ENCODE measurements at places on chromosomes 1 and 21.
A peak's percentile ranks its signal among the peaks of the same experiment; 100 is the strongest.

DNA sequence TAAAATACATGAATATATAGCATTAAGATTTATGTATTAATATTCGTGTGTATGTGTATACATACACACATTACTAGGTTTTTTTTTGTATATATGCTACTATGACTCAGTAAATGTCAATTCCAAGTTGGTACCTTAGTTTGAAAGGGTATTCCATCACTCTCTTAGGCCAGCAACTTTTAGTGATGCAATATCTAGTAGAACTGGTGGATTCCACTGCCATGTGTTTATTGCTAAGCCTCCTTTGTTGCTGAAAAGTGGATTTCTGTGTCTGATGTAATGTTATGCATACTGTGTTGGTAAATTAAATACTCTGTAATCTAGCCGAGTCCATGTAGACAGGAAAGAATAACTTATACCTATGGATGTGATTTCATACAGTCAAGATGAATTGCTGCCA is 16.9 kb upstream of the COL11A1 start:
- DNase-seq, result peak; percentile 90

- peak; percentile 19 for DNase-seq
Observed at GRCh38 chr21:42624095-42624790, 29.2 kb upstream of the PDE9A start.

DNA sequence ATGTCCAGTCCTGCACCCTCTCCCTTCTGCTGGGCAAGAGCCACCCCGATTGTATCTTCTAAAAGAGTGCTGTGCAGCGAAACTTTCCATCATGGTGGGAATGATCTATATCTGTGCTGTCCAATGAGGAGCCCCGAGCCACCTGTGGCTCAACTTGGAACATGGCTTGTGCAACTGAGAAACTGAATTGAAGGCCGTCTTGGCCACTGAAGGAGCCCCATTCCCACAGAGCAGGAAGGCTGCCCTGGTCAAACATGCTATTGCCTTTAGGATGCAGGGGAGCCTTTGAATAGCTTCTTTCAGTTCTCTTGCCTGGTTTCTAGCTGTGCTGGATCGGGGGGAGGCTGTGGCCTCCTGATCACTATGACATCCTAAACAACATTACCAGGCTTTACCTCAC is 427.6 kb downstream of the SETD4 start:
- DNase-seq, result no peak

- DNase-seq, result peak; percentile 98
Observed at GRCh38 chr1:63731117-63732043, 42.4 kb upstream of the ROR1 start.

- DNase-seq, result peak; percentile 42
Observed at GRCh38 chr21:45979141-45979631, 2.4 kb upstream of the COL6A1 start.

- DNase-seq, result no peak
Observed at GRCh38 chr21:21631961-21632360, 633.8 kb downstream of the NCAM2 start.

- no peak for DNase-seq
Observed at GRCh38 chr1:194538453-194538852, 1352.0 kb upstream of the B3GALT2 start.

- DNase-seq, result no peak
Observed at GRCh38 chr21:39510240-39510639, 58.5 kb downstream of the SH3BGR start.

- DNase-seq, result no peak
Observed at GRCh38 chr1:213409971-213410370, 358.9 kb downstream of the RPS6KC1 start.

DNA sequence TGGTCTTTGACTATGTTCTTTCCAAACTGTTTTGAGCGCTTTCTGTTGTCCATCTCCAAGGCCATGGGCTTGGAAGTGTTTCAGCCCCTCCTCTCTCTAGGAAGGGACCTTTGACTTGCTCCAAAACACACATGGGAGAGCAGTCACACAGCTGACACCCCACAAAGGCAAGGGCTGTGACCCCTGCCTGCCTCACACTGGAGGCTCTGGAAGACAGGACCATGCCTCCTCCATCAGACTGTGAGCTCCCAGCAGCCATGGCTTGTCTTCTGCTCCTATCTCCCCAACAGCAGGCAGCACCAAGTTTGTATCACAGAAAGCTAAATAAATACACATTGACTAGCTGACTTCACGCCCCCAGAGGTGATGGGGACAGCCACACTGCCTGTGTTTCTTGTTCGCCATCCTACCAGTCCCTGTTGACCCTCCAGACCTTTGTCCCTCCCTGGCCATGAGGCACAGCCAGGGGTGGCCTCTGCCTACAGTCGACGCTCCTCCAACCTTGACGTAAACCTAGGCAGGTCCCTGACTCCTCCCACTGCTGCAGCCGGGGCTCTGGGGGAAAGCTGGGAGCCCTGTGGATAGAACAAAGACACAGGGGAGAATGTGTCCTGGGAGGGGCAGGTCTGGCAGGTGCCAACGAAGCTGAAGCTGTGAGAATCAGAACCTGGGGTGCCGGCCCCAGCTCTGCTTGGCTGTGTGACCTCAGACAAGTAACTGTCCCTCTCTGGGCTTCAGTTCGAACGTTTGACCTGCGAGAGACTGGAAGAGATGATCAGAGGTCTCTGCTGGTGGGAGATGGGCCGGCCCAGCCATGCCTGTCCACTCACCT is 4.8 kb downstream of the PLA2G2F start:
- DNase-seq, result no peak

DNA sequence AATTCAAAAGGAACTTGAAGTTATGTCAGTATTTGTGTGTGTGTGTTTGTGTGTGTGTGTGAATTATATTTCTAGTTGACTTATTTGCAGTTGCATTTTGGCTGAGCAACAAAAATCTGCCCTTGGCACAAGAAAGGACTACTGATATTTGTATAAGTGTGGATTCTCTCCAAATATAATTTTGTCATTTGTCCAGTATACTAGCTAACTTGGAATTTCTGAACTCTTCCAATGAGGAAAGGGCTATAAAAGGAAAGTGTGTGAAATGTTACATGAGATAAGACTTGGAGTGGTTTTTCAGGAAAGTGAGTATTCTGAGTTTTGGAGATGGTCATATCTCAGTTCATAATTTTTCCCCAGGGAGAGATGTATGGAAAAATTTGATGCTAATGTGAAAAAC is 1384.1 kb upstream of the B3GALT2 start:
- no peak for DNase-seq

DNA sequence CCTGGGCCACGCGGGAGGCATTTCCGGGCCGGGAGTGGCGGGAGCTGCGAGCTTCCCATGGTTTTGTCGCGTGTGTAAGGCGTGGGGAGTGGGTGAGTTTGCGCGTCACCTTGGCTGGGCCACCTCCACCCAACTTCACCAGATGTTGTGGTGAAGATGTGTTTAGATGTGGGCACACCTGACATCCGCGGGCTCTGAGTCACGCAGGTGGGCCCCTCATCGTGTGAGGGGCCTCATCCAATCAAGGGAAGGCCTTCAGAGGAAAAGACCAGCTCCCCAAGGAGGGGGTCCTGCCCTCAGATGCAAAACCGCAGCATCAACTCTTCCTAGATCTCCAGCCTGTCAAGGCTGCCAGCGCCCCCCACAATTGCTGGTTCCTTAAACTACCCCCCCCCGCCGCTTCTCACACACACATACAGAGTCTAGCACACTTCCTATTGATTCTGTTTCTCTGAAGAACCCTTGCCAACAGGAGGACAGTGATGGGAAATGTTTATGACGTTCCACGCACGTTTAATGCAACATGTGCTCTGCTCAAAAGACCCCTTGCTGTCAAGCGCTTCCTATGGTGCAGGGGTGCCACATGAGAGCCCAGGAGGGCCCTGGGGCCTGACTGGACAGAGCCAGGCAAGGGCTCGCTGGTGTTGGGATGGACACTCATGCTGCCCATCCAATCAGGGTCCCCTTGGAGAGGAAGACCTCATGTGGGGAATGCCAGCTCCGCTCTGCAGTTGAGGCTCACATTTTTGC is 11.9 kb downstream of the ACTRT2 start:
- DNase-seq, result no peak

- peak; percentile 22 for DNase-seq
Observed at GRCh38 chr1:37647281-37647680, 12.6 kb upstream of the RSPO1 start.

- peak; percentile 80 for DNase-seq
Observed at GRCh38 chr1:86640161-86640670, 64.2 kb upstream of the SH3GLB1 start.

DNA sequence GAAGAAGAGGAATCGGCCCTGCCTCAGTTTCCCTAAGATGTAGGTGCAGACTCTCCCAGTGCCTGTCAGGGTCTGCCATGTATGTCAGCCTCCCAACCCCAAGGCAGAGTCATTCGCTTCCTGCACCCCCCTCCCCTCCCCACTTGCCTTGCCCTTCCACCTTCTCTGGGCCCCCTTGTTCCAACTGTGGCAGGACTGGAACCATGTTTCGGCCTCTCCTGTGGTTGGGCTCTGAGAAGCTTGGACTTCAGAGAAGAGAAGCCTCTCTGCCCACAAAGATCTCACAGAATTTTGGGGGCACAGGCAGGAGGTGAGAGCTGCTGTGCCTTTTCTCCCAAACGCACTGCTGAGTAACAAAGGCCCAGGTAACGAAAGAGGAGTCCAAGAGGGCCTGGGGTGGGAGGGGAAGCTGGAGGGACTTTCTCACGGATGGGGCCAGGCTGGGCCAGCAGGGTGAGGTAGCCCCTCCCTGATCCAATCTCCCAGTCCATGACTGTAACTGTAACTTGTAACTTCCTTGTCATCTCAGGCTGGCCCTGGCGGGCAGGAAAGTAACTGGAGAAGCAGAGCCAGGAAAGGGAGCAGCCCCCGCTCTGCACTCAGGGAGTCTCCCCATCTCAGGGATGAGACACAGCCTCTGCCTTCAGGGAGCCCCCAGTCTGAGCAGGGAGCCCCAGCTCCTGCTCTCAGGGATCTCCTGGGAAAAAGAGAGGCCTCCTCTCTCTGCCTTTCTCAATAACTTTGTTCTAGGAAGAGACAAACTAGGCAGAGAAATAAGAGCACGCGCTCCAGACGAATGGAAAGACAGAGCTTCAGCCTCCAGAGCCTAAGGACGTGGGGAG is 11.3 kb downstream of the CRABP2 start:
- DNase-seq, result no peak

GRCh38 chr1:11377001-11377583 is 101.9 kb upstream of the DISP3 start:
- DNase-seq, result no peak

DNA sequence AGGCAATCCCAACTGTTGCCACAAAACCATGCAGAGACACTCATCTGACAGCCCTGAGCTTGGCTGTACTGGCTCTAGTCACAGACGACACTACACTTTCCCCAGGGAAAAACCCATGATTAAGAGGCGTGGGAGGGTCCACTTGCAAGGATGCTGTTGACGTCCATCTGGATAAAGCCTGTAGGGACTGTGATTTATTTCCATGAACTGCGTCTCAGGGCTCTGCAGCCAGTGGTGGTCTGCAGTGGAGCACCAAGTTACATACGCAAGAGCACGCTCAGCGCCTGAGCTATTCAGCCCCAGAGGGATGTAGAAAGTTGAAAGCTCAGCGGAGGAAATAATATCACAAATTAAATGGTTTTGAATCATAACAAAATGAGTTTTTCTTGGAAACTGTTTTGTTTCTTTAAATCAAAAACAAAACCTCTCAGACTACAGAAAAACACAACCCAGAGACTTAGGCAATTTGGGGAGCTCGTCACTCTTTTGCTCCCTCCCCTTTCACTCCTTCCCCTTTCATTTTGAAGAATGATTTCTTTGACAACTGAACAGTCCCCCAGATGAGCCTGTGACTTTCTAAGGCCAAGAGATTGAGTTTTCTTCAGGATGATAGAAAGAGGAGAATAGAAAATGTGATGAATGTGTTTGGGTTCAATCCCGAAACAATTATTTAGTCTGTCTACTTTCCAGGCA is 71.2 kb downstream of the NGF start:
- peak; percentile 45 for DNase-seq

DNA sequence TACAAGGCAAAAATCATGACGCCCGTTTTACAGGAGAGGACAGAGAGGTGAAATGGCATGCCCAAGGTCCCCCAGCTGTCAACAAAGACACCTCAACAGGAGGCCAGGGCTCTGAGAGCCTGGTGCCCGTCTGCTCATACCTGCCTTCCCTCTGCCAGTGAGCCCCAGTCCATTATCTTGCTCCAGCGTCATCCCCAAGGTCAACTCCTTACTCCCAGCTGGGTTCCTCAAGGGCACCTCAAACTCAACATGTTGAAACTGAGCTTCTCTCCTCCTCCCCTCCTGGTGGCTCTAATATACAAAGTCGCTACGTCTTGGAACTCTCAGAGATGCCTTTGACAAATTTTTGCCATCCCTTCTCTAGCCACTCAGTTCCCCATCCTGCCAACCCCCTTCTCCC is 3.2 kb downstream of the PBXIP1 start:
- no peak for DNase-seq

GRCh38 chr1:30969903-30970302 is 61.3 kb upstream of the SDC3 start:
- DNase-seq, result no peak

GRCh38 chr1:230575886-230576500 is 66.3 kb upstream of the COG2 start:
- no peak for DNase-seq

DNA sequence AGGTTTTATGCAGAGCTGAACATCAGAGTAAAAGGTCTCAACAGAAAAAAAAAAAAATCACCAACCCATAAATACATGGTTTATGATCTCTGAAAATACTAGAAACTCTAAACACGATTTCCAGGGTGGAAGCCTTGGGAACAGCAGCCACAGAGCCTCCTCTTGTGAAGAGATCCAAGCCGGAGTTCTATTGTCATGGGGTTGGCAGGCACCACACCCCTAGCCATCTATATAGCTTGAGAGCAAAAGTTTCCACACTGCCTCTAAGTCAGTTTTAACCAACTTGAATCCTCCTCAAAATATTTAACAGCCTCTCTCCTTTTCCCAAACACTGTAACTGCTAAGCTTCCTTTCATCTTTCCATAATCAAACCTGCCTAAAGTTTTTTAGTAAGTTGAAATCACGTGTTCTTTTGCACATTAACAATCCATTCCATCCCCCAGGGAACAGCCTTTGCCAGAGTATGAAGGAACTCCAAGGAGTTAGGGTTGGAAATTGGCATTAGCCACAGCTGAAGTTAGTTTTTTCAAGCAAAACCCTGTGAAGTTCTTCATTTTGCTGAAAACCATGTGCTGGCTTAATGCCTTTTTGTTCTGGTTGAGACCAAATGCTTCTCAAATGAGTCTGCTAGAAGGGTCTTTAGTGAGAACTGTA is 13.8 kb upstream of the SEC16B start:
- DNase-seq, result no peak

- DNase-seq, result peak; percentile 26
Observed at GRCh38 chr1:162756523-162756922, 34.0 kb upstream of the HSD17B7 start.

GRCh38 chr1:94592571-94592920 is 51.0 kb upstream of the F3 start:
- DNase-seq, result no peak

DNA sequence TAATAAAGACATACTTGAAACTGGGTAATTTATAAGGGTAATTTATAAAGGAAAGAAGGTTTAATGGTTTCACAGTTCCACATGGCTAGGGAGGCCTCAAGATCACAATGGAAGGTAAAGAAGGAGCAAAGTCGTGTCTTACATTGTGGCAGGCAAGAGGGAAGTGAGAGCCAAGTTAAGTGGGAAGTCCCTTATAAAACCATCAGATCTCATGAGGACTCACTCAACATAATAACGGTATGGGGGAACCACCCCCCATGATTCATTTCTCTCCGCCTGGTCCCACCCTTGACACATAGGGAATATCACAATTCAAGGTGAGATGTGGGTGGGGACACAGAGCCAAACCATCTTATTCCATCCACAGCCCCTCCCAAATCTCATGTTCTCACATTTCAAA is 76.8 kb upstream of the ZNF678 start:
- no peak for DNase-seq

GRCh38 chr1:222224156-222224555 is 323.7 kb downstream of the HHIPL2 start:
- no peak for DNase-seq

GRCh38 chr1:88378560-88378959 is 305.5 kb upstream of the PKN2 start:
- no peak for DNase-seq
